ENCODE measurements at places on chromosomes 4 and X.

GRCh38 chrX:41734530-41734929 lies 10.5 kb downstream of the GPR82 start:
- no peak for DNase-seq

GRCh38 chr4:1294424-1294823 lies 4.7 kb downstream of the MAEA start:
- no peak for DNase-seq

DNA sequence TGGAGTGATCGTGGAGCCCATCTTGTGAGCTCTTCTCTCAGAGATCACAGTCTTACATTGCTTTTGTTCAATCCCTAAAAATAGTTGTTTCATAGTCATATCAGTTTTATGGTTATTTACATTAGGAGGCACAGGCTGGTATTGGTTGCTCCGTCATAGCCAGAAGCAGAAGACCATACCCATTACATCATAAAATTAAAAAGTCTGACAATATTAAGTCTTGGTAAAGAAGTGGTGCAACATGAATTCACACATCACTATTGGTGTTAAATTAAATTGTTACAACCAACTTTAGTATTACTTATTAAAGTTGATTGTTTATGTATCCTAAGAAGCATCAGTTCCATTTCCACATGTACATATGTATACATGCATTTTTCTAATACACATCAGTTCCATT lies 84.6 kb downstream of the LARP1B start:
- no peak for DNase-seq

- DNase-seq = no peak
These were observed 914.5 kb upstream of the AGA start for GRCh38 chr4:178356725-178357124.

DNA sequence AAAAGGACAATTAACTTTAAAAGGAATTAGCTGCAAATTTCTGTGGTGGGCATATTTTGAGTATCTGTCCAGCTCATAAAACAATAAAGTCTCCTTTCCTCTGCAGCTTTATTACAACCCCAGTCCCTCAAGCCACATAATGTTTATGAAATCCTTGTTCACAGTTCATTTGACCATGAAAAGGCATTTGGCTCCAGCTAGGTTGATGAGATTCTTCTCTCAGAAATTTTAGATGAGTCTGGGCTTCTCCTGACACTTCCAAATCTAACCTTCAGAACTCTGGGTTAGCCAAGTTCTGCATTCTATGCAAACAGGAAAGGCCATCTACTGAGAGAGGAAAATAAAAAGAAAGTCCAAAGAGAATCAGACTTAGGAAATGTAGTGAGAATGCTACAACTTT lies 156.8 kb downstream of the GRXCR1 start:
- DNase-seq = no peak

DNA sequence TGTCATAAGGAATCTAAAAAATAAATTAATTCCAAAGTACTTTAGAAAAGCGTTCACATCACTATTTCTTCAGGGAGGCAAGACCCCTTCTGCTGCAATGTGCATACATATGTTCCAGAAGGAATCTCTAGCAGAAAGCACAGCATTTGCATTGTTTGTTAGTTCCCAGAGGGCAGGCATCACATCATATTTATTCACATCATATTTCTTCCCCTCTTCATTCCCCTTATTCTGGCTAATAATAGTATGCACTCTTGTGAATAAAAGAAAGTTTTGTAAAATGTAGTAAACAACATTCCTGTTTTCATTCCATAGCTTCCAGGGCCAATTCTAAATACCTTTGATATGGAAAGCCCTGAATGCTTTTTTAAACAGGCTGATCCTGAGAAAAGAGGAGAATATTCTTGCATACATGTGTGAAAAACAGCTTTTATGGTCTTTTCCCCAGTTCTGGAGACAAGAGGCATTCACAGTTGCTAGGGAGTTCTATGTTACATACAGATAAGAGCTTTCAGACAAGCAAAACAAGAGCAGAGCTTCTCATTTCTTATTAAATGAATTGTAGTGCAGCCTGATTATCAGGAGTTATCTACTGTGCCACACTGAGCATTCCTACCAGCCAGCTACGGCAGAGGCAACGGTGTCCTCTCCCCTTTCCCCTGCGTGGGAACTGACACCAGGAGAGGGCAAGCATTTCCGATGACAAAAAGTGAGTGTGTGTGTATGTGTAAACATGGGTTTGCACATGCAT lies 15.2 kb downstream of the GATB start:
- DNase-seq = no peak

DNA sequence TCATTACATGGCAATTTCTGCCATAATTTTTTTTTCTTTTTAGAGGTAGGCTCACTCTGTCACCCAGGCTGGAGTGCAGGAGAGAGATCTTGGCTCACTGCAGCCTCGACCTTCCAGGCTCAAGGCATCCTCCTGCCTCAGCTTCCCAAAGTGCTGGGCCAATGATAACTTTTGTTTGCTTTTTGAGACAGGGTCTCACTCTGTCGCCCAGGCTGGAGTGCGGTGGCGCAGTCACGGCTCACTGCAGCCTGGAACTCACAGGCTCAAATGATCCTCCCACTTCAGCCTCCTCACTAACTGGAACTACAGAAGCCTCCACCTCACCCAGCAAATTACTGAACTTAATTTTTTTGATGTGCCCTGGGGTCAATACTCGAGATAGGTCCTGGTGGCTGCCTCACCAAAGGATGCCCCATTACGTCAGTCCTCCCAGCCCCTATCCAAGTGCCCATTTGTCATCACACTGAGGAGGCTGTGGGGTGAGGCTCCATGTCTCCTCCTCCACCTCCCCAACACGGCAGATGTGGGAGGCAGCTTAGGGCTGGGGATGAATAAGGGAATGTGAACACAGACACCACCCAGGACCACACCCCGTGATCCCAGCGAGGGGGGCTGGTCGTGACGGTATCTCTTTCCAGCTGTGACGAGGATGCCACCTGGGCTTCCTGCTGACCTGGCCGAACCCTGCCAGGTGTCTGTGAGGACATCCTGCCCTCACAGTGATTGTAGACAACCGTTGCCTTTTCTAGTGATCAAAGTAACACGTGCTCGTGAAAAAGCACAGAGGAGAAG lies 12.4 kb upstream of the NKX1-1 start:
- no peak for DNase-seq

- no peak for DNase-seq
These were observed 19.5 kb upstream of the NFXL1 start for GRCh38 chr4:47933840-47934239.

DNA sequence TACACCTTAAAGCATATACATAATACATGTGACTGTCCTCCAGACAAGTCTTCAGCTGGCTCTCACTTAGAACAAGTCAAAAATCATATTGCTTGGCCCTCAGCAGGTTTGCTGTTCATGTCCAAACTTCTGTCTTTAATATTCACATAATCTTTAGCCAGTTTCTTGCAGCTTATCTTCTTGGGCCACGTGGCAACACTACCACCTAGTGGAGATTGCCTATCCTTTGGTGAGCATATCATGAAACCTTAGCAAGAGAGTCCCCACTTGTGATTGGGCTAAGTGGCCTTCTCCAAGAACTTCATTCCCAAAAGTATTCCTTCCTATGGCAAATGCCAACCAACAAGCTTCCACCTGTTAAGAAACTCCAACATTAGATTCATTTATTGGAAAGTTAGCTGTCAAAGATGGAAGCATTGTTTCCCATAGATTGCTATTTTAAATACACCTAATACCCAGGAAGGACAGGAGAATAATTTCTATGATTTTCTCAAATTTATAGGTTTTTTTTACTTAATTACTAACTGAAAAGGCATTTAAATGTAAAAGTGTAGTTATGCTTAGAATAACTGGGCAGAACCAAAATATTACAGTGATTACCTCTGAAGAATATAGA lies 231.9 kb upstream of the INTU start:
- DNase-seq = peak; percentile 32

GRCh38 chrX:41110801-41111625 lies 25.8 kb downstream of the USP9X start:
- no peak for DNase-seq

DNA sequence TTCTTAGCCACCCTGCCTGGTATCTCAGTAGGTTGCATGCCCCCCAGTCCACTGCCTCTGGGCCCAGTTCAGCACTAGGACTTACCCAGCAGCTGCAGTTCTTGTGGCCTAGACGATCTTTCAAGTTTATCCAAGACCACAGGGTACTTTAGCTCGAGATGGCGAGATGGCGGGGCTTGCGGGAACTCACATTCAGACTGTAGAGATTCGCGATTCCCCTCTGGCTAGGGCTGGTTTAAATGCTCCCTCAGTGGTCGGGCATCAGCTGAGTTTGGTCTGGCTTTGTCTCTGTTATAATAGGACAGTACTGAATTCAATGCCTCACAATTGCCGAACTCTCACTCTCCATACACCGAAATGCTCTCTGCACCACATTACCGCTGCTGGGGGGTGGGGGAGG lies 18.4 kb upstream of the RFC1 start:
- DNase-seq = no peak

DNA sequence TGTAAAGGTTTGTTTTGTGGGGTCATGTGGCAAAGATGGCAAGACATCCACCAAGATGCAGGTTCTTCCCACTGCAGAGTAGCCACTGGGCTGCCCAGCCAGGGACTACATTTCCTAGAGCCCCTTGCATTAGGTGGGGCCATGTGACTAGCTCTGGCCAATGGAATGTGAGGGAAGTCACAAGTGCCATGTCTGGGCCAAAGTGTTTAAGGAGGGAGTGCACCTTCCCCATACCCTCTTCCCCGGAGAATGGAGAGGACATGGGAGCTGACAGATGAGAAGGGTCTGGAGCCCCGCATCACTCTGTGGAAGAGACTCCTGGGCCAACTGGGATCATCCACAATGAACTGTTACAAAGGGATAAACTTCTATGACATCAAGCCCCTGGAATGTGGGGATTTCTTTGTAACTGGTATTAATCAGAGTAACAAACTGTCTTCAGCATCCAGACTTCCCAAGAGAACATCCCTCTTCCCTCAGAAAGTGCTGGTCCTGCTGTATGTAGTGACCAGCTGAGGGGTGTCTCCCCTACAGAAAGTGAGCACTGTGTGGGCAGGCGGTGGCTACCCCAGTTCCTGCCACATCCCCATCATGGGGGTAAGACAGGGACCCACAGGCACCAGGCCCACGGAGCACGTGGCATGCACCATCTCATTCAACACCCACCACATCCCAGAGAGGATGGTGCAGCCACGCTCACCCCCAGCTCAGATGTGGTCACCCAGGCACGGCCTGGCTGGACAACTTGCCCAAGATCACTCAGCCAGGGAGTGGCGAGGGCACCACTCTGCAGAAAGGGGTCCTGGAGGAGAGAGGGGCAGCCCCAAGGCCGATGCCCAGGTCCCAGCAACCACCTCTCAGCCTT lies 10.9 kb downstream of the PPP2R2C start:
- peak; percentile 42 for DNase-seq

DNA sequence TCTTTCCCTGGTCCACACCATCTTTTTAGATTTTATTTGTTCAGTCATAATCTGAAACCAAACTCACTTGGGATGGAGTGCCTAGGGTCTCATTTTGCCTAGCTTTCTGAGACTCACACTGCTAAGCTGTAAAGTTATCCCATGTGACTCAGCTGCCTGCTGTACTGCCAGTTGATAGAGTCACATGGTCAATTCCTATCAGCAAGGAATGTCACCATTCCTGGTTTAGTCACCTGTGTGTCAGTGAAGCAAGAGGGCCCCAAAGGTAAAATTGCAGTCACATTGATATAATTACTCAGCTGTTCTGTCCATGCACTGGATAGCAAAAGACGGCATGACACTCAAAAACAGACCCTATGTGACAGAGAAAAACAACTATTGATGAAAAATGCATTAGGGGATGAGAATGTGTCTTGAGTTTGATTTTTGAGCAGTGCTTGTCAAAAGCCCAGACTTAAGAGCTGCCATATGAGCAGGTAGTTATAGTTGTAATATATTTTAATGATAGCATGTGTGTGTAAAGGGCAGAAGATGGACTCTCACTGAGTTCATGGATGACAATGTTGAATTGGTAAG lies 413.2 kb downstream of the PPARGC1A start:
- DNase-seq = no peak

GRCh38 chr4:4320528-4320927 lies 30.5 kb downstream of the ZBTB49 start:
- no peak for DNase-seq

- DNase-seq = no peak
These were observed 615.1 kb downstream of the ANKRD50 start for GRCh38 chr4:124097447-124097846.

All from HS-5 (cell line).